ENCODE measurements at places on chromosomes 5 and 9.

DNA sequence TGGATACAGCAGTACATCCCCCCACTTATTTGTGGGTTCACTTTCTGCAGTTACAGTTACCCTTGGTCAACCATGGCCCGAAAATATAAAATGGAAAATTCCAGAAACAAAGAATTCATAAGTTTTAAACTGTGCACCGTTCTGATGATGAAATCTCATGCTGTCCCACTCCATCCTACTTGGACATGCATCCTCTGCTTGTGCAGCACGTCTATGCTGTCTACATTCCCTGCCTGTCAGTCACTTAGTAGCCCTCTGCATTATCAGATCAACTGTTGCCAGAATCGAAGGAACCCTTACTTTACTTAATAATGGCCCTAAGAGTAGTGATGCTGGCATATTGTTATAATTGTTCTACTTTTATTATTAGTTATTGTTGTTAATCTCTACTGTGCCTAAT lies 14.6 kb downstream of the MARCHF3 start:
- no peak for DNase-seq

DNA sequence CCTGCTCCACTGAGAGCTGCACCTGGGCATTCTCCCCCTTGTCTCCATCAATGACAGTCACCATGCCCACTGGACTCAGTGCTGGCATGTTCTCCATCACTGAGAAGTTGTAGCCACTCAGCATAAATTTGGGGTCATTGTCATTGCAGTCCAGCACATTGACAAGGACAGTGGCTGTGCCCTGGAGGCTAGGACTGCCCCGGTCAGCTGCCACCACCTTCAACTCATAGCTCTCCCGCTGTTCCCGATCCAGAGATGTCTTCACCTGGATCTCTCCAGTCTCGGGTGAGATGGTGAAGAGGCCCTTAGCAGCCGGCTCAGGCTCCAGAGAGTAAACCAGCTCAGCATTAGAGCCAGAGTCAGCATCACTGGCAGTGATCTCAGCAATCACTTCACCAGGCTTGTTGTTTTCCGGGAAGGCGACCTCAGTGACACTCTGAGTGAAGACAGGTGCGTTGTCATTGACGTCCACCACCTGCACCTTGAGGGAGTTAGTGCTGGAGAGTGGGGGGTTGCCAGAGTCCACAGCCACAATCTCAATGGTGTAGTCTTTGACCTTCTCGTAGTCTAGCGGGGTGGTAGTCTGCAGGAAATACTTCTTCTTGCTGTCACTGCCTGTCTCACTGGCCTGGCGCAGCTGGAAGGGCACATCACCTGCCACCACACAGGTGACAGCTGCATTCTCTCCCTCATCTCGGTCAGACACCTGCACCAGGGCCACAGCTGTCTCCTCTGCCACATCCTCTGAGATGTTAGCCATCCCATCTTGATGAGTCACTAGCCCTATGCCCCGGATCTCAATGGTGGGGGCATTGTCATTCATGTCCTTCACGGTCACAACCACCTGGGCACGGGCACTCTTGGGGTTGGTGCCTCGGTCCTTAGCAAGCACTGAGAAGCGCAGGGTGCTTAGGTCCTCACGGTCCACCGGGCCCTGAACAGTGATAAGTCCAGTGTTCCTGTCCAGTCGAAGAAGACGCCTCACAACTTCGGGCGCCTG lies 13.5 kb downstream of the PCDH1 start:
- no peak for DNase-seq

DNA sequence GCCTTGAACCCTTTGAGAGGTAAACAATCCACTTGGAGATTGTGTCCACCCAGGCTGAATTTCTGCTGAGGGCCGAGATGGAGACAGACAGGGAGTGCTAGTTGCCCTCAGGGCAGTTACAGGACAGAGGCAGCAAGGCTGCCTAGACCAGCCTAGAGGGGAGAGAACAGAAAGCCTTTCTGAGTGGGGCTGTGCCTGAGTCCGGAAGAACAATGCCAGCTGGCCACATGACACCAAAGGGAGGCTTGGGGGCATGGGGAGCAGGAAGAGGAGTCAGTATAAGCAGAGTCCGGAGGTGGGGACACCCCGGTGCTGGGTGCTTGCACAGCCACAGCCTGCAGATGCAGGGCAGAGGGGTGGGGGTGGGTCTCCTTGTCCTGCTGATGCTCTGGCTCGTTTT lies 145.7 kb downstream of the CFAP90 start:
- DNase-seq: no peak

DNA sequence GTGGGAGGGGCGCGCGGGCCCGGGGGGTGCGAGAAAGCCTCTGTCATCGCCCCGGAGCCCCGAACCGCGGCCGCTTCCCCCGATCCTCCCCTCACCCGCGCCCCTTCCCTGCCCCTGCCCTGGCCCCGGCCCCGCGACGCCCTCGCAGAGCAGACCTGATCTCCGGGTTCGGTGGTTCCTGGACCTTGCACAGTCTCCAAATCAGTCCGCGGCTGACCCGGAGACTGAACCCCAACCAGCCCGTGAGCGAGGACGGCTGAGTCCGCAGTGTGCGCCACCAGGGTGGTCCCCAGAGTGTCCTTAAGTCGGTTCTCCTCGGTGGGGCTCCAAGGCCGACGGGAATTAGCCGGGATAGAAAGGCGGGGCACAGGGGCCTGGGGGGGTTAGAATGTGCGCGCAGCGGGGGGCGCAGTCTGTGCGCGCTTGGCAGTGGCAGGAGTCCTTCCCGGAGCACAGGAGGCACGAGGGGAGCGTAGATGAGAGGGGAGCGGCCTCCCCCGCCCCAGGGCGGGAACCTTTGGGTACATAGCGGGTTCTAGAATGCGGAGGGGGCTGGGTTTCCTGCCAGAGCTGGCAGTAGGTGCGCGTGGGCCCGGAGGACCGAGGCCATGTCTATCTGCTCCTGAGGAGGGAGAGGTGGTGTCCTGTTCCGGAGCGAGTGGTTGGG lies 779 bp downstream of the PKN3 start:
- DNase-seq: no peak

- DNase-seq: no peak
Measured at GRCh38 chr9:100315561-100315960, 37.2 kb downstream of the TEX10 start.

GRCh38 chr5:142427529-142427928 lies 102.7 kb upstream of the SPRY4 start:
- DNase-seq: no peak

- no peak for DNase-seq
Measured at GRCh38 chr9:117021906-117022305, 334.8 kb downstream of the TRIM32 start.

DNA sequence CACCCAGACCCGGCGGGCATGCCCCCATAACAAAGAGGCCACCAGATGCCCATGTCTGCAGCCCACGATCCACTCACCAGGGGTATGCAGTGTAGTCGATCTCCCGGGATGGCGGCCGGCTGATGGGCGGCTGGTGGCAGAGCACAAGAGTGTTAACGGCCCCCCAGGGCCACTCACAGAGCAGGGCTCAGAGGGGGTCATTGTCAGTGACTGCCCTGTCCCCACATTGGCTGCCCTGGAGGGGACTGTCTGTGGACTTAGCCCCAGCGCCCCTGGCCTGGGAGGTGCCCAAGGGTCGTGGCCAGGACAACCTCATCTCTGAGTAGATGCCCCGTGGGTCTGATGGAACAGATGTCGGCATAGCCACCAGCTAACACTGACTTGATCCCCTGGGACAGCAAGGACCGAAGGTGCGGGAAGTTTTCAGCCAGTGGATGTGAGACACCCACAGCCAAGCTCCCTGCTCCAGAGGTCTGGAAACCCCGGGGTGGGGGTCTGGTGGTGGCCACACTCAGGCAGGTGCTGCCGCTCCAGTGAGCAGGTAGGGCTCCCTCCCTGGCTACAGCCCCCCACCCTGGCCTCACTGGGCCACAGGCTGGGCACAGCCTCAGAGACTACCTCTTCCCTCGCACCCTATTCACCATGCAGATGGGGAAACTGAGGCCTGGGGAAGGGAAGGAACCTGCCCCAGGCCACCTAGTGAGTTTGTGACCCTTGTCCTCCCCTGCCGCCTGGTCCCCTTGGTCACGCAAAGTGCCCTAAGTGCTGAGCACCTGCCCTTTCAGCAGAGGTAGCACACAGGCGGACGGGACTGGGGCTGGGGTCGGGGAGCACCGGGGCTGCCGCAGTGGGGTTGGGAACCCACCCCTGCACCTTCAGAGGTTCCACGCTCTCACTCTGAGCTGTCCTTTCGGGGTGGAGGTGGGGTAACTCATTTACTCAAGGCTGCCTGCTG lies 38.1 kb upstream of the SARDH start:
- DNase-seq: no peak

DNA sequence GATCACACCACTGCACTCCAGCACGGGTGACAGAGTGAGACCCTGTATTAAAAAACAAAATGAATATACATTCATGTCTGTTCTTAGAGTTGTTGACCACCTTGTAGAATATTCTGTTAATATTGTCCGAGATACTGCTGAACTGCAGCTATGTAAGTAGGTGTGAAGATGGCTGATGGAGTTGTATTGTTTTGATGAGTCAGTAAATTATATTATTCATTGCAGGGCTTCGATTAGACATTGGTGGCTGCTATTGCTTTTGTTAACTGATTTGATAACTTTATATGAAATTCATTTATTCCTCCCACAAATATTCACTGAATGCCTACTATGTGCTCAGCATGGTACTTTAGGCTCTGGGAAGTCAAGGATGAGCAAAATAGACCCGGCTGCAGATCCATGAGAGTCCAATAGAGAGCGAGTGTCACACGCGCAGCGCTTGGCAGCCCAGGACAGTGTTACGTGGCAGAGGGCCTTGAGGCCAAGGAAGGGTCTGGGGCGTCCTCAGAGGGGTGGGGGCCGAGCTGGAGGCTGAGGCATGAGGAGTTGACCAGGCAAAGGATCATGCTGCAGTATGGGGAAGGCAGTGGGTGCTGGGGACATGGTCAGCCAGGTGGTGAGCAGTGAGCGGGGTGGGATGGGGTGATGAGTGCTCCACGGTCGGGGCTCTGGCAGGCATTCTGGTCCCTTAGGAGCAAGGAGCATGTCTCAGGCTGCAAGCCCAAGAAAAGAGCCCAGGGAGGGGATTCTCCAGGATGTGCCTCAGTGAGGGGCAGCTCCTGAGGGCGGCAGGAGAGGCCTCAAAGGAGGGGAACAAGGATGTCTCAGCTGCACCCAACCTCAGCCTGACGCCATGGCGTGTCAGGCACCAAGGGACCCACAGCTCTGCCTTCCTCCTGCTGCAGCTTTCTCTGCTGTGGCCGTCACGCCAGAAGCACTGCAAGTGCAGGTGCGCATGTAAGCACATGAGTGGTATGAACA lies 243.5 kb downstream of the GADD45G start:
- no peak for DNase-seq

GRCh38 chr5:3933966-3934365 lies 338.3 kb downstream of the IRX1 start:
- no peak for DNase-seq

- no peak for DNase-seq
Measured at GRCh38 chr5:60651872-60652620, 47.9 kb downstream of the DEPDC1B start.

- DNase-seq: no peak
Measured at GRCh38 chr5:92019376-92019990, 636.4 kb upstream of the ARRDC3 start.

- no peak for DNase-seq
Measured at GRCh38 chr9:31112491-31112890, 1272.0 kb upstream of the ACO1 start.

DNA sequence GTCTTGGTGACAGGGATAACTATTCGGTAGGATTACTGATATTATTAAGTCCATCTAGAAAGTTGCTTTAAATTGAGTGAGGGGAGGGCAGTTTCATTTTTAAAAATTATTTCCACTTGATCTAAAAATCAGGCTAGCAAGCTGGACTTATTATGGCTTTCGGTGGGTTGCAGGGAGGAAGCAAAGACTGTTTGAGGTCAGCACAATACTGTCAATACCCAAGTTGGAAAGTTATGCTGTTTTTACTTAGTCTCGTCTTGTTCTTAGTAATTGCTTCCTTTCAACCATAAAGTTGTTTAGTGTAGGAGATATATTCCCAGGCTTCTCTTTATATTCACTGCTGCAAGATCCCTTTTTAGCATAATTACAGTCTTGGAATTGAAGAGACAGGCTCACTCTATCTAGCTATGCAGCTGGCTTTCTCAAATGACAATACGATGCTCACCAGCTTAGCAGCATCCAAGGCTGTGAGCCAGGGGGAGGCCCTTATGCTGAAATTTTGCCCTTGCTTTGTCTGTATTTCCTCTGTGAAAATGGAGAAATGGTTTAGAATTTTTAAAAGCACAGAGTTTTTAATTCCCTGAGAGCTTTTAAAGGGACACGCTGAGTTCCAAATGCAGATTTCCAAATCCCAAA lies 68.2 kb upstream of the APC start:
- no peak for DNase-seq

DNA sequence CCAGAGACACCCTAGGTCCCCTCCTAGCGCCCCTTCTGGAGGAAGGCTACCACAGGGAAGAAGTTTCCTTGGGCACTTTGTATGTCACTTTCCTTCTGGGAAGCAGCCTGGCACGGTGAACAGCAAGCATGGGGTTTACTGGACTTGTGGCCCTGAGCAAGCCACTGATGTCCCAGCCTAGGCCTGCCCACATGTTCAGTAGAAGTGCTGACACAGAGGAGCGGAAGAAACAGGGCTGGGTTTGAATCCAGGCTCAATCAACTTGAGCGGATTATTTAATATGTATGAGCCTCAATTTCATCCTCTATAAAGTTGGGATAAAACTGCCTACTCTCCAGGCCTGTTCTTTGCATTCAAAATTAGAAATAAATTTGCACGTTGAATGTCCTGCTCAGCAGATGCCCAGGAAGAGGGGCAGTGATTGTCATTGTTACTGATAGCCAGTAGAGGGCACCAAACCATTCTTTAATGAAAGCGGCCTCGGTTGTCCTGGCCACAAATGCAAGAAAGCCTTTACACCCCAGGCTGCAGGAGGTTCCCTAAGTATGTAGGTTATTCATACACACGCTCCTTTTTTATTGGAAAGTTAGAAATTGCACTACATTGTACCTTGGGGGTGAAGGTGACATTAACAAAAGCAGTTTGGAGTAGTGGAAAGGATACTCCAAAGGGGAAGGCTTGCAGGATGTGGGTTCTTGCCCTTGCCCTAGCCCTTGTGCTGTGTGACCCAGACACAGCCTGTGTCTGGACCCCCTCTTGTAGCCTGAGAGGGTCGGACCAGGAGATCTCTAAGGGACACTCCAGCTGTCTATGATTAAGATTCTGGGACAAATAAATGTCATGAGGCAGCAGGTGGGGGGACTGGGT lies 13.4 kb upstream of the XPA start:
- DNase-seq: no peak

DNA sequence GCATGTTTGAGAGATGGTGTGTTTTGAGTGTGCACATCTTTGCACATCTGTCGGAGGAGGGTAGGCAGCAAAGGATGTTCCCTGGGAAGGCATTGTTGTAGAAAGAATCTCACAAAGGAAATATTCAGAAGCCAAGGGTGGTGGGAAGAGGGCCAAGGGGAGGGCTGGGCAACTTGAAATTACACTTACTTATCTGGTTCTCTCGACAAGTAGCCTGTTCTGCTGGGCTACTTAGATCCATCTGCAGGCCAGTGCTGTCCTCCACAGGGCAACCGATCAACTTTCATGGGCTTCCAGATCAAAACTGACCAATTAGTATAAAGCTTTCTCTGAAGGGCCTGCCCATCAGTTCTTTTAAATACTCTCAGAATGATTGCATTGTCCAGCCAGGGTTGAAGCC lies 495.2 kb downstream of the GADD45G start:
- DNase-seq: no peak

Measured in Panc1 (cell line).